ENCODE measurements at places on chromosomes 6 and 20. TPM values are rescaled to one million over a fixed set of nuclear protein-coding genes. Genes with fewer than 3 reads are reported as not detected.

DNA sequence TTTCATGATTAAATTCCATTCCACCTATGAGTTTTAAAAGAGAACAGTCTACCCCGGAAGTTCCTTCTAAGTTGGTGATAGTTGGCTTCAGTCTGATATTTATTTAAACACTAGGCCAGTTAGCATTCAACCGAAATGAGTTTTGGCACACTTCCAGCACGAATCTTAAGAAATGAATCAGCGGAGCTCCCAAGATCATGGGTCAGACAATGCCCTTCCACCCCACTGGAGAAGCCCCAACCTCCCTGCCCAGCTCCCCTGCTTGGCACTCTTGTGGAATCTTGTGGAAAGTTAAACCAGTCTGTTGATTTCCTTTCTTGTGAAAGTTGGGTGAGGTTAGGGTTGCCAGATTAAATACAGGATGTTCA lies 64.3 kb downstream of the MKKS start:
- DNase-seq = peak; percentile 82

GRCh38 chr20:48277266-48277665 lies 492.0 kb upstream of the SULF2 start:
- peak; percentile 20 for DNase-seq

- no peak for DNase-seq
These were observed 381.5 kb downstream of the TFAP2A start for GRCh38 chr6:10033223-10033829.

SLC23A2 gene
- total RNA-seq = 5.1 TPM

DNA sequence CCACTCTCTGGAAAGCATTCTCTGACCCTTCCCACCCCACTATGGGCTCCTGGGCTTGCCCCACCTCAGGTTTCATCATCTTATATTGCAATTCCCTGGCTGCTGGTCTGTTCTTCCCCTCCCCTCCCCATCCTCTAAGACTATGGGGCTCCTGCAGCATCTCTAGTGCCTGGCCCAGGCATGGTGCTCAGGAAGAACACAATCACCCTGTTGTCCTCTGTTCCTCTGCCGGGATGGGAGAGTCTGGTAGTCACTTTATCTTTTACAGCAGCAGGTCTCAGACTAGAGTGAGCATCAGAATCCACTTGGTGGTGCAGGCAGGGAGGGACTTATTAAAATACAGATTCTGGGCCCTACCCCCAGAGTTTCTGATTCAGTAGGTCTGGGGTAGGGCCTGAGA lies 5.0 kb upstream of the LPIN3 start:
- no peak for DNase-seq

DNA sequence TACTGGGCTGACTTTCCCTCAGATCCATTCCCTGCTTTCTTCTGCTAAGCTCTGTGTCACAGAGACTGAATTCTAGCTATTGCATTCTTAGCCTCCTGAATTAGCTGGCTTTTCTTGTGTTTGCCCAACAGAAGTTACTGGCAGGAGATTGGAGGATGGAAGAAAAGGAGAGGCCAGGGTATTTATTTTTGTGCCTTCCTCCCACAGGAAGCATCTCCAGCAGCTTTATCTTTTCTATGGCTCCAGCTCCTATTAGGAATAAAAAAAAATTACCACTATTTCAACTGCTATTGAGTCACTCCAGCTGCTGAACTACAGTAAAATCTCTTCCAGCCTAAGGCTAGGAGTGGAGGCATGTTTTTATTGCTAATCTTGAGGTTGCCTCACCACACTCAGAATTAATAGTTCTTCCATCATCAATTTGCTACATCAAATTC lies 492.4 kb downstream of the RFPL4B start:
- no peak for DNase-seq

BCAS1 gene
- not detected for total RNA-seq

DNA sequence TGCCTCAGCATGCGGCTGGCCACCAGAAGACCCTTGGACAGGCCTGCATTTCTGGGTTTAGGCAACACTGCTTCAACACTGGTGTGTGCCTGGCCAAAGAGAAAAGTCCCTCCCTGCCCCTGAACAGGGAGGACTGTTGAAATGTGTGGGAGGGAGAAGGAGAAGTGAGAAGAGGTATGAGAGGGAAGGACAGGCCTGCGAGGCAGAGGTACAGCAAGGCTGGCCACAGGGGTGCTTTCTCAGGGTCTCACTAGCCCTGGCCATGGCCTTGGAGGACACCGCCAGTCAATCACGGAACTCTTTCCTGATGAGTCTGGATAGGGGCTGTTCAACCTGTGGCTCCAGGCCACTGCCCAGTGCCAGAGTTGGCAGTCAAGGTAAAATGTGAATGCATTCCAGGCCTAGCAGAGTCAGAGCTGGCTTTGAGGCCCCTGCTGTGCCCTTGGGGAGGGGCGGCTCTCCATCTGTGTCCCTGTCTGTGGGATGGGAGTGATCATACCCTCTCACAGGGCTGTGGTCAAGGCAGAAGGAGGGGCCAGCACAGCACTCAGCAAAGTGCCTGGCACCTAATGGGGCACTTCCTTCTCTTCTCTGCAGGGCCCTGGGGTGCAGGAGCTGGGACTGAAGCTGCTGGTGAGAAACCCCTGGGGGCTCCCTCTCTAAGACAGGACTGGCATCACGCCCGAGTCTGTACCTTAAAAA lies 43.2 kb upstream of the CDH22 start:
- DNase-seq = no peak

All from MG63 (cell line).